Activated gamma-delta T cell treated with anti-CD3 and anti-CD28 coated beads, Interleukin-2, amount 50 U/mL, for 16 hours (primary cell): ENCODE measurements at places on chromosomes 1 and 21.

GRCh38 chr1:117312453-117313138 is 54.7 kb upstream of the MAN1A2 start:
- DNase-seq, result no peak

DNA sequence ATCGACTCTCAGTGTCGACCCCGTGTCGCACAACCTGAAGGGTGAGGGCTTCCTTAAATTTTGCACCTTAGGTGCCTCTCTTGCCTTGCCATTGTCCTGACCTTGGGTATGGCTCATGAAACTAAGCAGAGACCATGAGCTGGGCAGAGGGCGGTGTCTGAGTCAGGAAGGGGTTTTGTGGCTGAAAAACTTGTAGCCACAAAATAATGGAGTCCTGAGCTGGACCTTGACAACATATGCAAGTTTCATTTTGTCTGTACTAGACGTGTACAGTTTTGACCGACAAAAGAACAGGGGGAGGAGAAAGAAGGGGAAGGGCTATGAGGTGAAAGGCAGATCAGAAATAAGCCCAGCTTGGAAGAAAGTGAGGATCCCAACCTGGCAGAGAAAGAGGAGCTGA is 8.3 kb upstream of the RUNX1 start:
- no peak for DNase-seq

DNA sequence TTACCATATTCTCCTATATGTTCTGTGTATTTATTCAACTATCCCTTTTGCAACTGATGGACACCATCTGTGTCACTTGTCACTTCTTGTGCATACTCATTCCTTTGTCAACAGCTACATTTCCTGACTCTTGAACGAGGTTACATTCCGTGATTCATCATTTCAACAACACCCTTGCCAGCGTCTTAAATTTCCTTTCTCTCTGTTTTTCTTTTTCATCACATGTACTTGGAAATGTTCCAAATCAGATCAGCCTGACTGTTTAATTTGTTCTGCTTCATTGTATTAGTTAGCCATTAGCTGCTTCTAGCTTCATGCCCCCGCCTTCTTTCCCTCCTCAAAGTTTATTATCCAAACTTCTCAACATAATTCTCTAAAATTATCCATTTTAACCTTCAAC is 173.0 kb downstream of the ADGRL4 start:
- no peak for DNase-seq

GRCh38 chr1:91499904-91500755 is 521 bp upstream of the CDC7 start:
- no peak for DNase-seq

GRCh38 chr1:228438266-228438665 is 21.6 kb upstream of the TRIM17 start:
- no peak for DNase-seq

GRCh38 chr1:116493484-116494352 is 77.1 kb downstream of the CD58 start:
- no peak for DNase-seq
